ENCODE measurements at places on chromosomes 4 and X.

- DNase-seq: no peak
These were observed 205.8 kb upstream of the MAMLD1 start for GRCh38 chrX:150157291-150157690.

GRCh38 chr4:121789960-121790829 lies 10.9 kb upstream of the EXOSC9 start:
- DNase-seq: no peak

GRCh38 chr4:174564529-174564928 lies 42.2 kb upstream of the HPGD start:
- DNase-seq: no peak

DNA sequence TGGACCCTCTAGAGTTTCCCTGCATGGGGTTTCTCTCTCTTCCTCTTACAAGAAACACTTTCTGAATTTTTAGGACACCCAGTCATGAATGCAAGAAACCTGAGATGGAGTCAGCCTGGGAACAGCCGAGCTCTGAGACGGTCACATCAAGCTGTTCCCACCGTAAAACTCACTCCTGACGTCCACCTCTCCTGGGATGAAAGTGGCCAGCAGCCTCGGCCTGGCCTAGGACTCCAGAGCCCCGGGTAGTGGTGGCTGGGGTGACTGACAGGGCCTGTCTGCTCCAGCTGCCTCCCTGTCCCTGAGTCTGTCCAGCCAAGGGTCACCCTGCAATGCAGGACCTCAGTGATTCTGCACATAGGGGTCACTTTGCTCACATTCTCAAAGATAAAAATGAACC lies 217.8 kb downstream of the SHOX start:
- no peak for DNase-seq

GRCh38 chrX:21840193-21840545 lies 752 bp downstream of the MBTPS2 start:
- DNase-seq: no peak

DNA sequence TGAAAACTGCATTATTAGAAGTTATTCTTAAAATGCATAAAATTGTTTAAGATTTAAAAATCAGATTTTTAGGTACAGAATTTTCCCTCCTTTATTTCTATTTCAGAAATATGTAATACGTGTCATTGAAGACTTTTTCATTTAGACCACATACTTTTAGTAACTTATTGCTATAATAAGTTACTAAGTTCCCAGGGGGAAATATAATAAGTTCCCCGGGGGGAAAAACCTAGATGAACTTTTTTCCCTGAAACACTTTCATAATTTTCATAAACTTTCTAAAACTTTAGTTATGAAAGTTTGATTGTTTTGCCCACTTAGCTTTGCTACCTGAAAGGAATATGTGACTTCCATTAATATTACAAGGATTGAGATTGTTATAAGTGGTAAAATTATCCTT lies 1341.5 kb upstream of the IGFBP7 start:
- no peak for DNase-seq

DNA sequence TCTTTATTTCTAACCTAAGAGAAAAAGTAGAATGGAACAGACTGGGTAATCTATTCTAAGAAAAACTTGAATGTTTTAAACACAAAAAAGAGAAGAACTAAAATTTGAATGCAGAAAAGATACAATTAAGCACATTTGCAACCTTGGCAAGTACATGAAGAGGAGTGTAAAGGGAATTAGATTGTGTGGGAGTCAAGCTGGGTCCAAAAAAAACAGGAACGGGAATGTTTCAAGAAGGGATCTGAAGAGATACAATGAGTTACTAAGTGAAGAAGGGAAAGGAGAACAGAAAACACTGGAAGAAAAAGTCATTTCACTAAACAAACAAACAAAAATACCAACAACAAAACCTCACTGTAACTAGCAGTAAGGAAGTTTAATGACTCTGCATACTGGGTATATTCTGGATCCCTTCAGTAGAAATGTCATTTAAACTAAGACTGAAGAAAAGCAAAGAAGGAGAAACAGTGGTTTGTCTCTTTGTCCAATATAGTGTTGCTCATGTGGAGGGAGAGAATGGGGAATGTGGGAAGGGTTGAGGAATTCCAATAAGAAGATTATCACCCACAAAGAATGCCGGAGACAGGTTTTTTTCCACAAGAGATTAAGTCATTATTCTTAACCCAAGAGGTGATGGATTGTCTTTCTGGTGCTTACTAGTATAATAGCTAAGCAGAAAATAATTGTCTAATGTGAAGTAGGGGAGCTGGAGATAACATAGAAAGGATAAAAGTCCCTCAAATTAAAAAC lies 50.4 kb upstream of the PTPN13 start:
- no peak for DNase-seq

- DNase-seq: no peak
These were observed 47.5 kb upstream of the NSUN7 start for GRCh38 chr4:40702137-40702799.

GRCh38 chrX:154056770-154057241 lies 37.1 kb upstream of the IRAK1 start:
- no peak for DNase-seq

DNA sequence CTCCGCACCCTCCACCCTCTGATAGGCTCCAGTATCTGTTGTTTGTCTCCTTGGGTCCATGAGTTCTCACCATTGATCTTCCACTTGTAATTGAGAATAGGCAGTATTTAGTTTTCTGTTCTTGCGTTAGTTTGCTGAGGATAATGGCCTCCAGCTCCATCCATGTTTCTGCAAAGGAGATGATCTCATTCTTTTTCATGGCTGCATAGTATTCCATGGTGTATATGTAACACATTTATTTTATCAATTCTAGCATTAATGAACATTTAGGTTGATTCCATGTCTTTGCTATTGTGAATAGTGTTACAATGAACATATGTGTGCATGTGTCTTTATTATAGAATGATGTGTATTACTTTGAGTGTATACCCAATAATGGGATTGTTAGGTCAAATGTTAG lies 814.6 kb upstream of the FRG1 start:
- no peak for DNase-seq

- no peak for DNase-seq
These were observed 47.7 kb upstream of the FAT4 start for GRCh38 chr4:125266901-125267604.

GRCh38 chrX:122219226-122219625 lies 964.9 kb upstream of the GRIA3 start:
- DNase-seq: no peak

- no peak for DNase-seq
These were observed 295.9 kb upstream of the TACR3 start for GRCh38 chr4:104015680-104016079.

DNA sequence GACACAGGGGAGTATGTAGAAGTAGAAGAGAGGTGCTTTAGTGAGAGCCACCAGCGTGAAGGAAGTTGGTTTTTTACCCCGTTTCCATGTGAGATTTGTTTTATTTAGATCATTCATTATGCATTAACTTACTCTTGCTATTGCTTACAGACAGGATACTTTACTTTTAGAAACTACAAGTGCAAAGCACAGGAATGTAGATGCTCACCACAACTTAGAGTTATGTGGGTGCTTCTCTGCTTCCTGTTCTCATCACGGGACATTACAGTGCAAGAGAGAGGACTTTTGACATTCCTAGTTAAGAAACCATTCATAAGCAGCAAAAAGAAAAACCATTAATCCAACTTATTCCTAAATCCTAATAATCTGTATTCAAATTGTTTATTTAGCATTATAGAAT lies 25.6 kb upstream of the SPANXD start:
- no peak for DNase-seq

GRCh38 chr4:81351654-81352445 lies 119.9 kb downstream of the RASGEF1B start:
- peak; percentile 42 for DNase-seq

DNA sequence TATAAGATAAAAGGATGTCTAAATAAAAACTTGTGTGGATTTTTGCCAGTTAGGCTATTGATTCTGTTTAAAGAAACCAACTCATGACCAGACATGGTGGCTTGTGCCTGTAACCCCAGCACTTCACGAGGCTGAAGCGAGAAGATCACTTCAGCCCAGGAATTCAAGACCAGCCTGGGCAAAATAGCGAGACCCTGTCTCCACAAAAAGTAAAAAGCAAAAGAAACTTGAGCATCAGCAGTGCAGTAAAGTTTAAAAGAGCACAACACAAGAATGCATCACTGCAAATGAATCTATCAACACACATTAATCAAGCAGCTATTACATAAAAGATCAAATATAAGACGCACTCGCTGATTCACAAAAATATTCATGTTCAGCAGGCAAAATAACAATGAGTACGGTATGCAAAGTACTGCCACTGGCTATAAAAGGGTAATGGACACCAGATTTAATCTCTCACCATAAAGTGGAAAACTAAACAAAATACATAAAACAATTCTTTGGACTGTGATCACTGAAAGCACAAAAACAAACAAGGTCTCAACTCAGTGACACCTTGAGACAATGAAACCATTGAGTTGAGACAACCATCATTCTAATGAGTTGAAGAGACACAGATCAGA lies 41.3 kb downstream of the LRBA start:
- DNase-seq: no peak

- DNase-seq: no peak
These were observed 30.4 kb downstream of the CLDN34 start for GRCh38 chrX:9997524-9997923.

DNA sequence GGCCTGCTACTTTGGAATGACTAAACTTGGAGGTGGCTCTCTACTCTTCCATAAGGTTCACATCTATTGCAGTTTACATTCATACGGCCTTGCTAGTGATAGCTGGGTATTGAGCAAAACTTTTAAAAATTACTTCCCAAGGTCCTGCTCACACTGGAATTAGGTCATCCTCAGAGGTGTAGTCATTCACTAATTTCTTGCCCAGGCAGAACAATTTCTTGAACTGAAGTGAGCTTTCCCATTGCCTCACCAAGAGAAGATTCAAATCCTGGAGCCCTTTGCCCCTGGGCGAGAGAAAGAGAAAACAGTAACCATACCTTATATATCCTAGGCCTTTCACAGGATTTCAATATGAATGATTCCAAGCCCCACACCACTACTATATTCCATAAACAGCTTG lies 109.2 kb downstream of the GUCY2F start:
- DNase-seq: no peak

- DNase-seq: no peak
These were observed 105.7 kb downstream of the PSAPL1 start for GRCh38 chr4:7328913-7329638.

- no peak for DNase-seq
These were observed 4.2 kb downstream of the HGFAC start for GRCh38 chr4:3445829-3446545.

DNA sequence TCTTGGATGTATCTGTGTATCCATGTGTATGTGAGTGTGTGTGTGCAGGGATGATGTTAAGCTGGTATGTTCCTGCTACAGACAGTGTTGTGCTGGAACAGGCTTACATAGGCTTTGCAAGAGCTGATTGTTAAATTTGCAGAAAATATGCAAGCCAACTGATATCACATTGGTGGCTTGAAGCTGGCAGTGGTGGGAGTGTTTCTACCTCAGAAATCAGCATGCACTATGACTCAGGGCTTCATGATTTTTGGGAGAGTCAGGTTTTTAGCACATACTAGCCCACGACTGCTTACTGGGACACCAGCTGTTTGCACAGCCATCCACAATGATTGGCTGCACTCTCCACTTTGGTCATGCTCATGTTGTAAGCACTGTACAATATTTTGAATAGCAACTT lies 261.8 kb downstream of the DHX15 start:
- DNase-seq: no peak

GRCh38 chr4:136768213-136768924 lies 763.9 kb downstream of the PCDH18 start:
- DNase-seq: no peak

GRCh38 chrX:40831750-40832149 lies 96.4 kb upstream of the MED14 start:
- no peak for DNase-seq

DNA sequence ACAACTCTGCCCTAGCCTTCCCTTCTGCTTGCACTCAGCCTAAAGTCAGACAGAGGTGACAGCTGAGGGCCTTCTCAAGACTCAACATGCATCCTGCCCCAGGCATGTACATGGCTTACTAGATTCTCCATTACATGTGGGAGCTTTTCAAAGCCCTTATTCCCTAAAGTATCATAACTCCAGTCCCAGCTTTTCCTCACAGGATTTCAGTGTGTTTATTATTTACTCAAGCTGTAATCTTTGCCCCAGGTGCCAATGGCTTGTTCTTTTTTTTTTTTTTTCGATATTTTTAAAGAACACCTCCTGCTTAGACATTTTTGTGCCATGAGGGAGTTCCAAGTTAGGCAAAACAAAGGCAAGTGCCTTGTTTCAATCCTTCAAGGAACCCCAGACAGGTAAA lies 154.0 kb upstream of the RADX start:
- no peak for DNase-seq

DNA sequence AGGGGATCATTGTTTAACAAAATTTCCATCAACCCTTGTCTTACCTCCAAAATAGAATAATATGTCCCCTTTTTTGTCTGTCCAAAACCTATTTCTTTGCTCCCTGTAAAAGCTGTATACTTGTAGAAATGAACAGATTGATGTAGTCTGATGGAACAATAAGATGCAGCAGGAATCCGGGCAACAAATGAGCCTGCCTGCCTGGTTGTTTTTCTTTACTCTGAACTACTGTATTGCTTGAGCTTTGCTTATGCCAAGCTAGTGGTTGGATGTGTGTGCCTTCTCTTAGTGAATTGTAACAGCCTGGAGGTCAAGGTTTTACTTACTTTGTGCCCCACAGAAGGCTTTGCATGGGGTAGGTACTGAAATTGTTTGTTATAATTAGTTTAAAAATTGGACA lies 116.2 kb upstream of the TLL1 start:
- DNase-seq: no peak

- DNase-seq: no peak
These were observed 667.6 kb downstream of the PCDH18 start for GRCh38 chr4:136864604-136865185.

GRCh38 chrX:112512509-112512908 lies 167.2 kb downstream of the LHFPL1 start:
- no peak for DNase-seq

GRCh38 chr4:143109376-143109775 lies 75.3 kb upstream of the USP38 start:
- no peak for DNase-seq
